ENCODE measurements at places on chromosomes 4 and X. TPM values are rescaled to one million over a fixed set of nuclear protein-coding genes. Genes with fewer than 3 reads are reported as not detected.

GRCh38 chr4:139734875-139735380 is 69.3 kb downstream of the MGST2 start:
- no peak overlapping the region for H3K27ac ChIP-seq
- H3K4me1 ChIP-seq: peaks cover 14% of the 10 kb centered on the region
- H3K36me3 ChIP-seq: no peaks in the 10 kb centered on the region
- H3K4me3 ChIP-seq: peak overlapping the region; percentile 23
- peak; percentile 63 for DNase-seq

DNA sequence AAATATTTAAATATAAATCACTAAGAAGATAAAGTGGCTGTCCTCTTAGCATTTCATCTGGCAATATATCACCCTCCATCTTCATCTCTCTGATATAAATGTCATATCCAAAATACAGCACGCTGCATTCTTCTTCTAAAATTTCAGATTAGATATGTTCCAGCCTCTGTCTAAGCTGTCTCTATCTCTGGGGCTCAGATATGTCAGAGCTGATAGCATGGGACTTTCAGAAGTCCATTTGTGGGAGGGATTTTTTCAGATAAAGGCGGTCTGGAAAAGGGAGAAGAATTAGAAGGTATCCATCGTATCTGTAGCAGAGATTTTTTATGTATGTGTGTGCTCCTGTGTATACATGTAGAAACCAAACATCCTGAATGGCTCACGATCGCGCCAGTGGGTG is 25.0 kb upstream of the CD38 start:
- H3K27me3 ChIP-seq: no peaks in the 10 kb centered on the region
- H3K4me3 ChIP-seq: no peak overlapping the region
- no peaks in the 10 kb centered on the region for H3K36me3 ChIP-seq
- DNase-seq: no peak

DNA sequence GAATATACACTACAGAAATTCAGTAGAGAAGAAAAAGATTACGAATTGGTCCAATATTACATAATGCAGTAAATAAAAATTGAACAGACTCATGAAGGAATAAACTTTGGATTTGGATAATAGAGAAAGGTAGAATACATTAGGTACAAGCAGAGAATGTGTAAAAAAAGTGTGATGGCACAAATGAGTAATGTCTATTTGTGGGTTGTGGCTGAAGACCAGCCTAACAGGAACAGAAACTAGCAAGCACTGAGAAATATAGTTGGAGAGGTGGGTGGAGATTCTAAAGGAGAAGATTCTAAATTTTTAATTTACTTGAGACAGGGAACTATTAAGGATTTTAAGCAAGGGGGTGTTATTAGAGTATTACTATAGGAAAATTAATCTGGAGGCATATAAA is 15.2 kb upstream of the CLOCK start:
- no peaks in the 10 kb centered on the region for H3K27me3 ChIP-seq
- no peak for DNase-seq
- no peaks in the 10 kb centered on the region for H3K36me3 ChIP-seq

DNA sequence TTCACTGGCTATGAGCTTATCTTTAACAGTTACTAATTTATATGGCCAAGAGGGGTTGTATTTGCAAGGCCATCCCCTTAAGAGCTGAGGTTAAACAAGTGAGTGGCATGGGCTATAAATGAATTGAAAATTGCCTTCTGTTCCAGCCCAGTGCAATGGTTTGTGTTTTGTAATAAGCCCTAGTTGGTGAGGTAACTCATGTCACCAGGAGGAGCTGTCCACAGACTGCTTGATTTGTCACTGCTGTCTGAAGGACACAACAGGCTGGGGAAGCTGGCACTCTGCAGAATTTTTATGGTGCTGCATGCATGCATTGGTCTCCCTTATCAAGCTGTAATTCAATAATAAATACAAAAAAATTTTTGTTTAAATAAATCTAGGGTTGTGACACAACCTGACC is 223.8 kb downstream of the IL1RAPL2 start:
- no peaks in the 10 kb centered on the region for H3K36me3 ChIP-seq
- no peaks in the 10 kb centered on the region for H3K4me1 ChIP-seq
- H3K4me3 ChIP-seq: no peak overlapping the region
- H3K27ac ChIP-seq: no peak overlapping the region

- H3K36me3 ChIP-seq: no peaks in the 10 kb centered on the region
- H3K27me3 ChIP-seq: no peaks in the 10 kb centered on the region
- no peak overlapping the region for H3K4me3 ChIP-seq
- no peak for DNase-seq
- H3K4me1 ChIP-seq: no peaks in the 10 kb centered on the region
These were observed 33.3 kb downstream of the APBB2 start for GRCh38 chr4:41181037-41181436.

DNA sequence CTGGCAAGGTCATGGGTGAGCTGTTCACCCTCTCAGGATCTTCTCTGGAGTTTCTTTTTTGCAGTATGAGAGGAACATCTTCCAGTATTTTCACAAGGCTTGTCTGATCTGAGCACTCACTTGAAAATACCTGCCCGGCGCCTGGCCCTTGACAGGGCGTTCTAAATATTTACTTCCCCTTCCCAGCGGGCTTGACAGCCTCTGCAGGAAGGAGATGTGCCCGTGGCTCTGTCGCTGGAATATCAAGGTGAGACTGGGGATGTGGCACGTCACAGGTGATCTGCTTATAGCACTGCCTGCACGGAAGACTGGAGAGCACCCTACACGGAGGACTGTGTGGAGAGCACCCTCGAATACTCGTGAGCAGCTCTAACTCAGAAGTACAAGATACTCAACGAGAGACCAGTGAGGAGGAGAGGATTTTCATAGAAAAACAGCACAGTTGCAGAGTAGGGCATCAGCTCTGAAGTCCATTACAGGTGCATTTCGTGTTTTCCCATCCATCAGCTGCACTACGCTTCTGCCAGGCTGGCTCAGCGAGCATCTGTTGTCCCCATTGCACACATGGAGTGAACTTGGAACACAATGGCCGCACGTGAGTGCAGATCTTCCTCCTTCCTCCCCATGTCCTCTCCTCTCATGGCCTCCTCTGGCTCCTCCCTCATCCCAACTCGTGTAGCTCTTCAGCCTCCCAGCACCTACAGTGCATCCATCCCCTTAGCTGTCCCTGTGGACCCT is 32.1 kb downstream of the ZBTB49 start:
- no peak overlapping the region for H3K27ac ChIP-seq
- no peak for DNase-seq
- no peaks in the 10 kb centered on the region for H3K4me1 ChIP-seq
- no peak overlapping the region for H3K4me3 ChIP-seq
- H3K27me3 ChIP-seq: no peaks in the 10 kb centered on the region
- H3K36me3 ChIP-seq: peaks cover 26% of the 10 kb centered on the region

- H3K4me1 ChIP-seq: no peaks in the 10 kb centered on the region
- DNase-seq: no peak
These were observed 179.0 kb downstream of the CEP135 start for GRCh38 chr4:56127716-56128115.

GRCh38 chr4:104758574-104758973 is 263.9 kb upstream of the CXXC4 start:
- no peaks in the 10 kb centered on the region for H3K4me1 ChIP-seq
- no peak overlapping the region for H3K27ac ChIP-seq

DNA sequence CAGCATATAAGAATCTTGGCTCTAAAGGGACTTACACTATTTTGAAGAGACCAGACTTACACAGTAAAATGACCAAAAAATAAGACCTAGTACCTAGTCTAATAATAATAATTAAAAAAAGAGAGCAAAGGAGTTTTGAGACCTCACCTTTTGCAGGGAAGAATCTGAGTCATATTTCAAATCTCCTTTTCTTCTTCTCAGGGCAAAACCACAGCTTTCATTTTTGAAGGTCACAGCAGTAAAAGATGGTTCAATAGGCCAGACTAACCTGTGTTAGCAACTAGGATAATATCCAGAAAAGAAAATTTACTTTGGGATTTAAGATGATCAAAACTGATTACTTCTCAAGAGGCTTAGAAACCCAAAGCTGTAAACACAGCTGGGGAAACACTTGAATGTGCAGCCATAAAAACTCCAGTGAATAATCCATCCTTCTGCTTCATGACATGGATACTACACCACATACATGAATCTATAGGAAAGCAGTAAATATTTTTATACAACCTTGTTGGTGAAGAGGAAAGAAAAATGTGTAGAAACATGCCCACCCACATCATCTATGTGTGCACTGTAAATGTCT is 25.9 kb upstream of the LNX1 start:
- H3K36me3 ChIP-seq: no peaks in the 10 kb centered on the region
- no peak overlapping the region for H3K4me3 ChIP-seq
- H3K27ac ChIP-seq: no peak overlapping the region
- H3K27me3 ChIP-seq: no peaks in the 10 kb centered on the region

DNA sequence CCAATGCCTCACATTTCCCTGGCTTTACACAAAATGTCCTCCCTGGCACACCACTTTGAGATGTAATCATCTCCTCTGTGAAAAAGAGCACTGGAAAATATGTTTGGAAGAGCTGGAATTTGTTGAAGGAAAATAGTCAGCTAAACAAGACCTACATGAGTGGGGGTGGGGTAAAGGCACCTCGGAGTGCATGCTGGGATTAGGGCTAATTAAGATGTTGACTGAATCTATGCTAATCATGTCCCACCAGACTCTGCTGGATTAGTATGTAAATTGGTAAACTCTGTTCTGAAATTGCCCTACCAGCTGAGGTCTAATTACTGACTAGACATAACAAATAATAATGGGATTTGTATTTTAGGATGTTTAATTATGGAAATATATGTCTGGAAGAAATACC is 46.8 kb upstream of the MID1 start:
- DNase-seq: no peak
- H3K27ac ChIP-seq: no peak overlapping the region
- H3K4me1 ChIP-seq: no peaks in the 10 kb centered on the region
- no peaks in the 10 kb centered on the region for H3K27me3 ChIP-seq
- H3K4me3 ChIP-seq: no peak overlapping the region

- peak overlapping the region; percentile 99 for H3K27ac ChIP-seq
- H3K4me3 ChIP-seq: peak overlapping the region; percentile 61
- no peaks in the 10 kb centered on the region for H3K27me3 ChIP-seq
- H3K36me3 ChIP-seq: no peaks in the 10 kb centered on the region
- DNase-seq: peak; percentile 21
- peaks cover 27% of the 10 kb centered on the region for H3K4me1 ChIP-seq
These were observed 1.8 kb downstream of the CCNI start for GRCh38 chr4:77073981-77074380.

- no peak for DNase-seq
- no peaks in the 10 kb centered on the region for H3K36me3 ChIP-seq
- H3K27ac ChIP-seq: no peak overlapping the region
- H3K4me1 ChIP-seq: no peaks in the 10 kb centered on the region
- H3K4me3 ChIP-seq: no peak overlapping the region
These were observed 1786.3 kb upstream of the TENM3 start for GRCh38 chr4:180456928-180457327.

- H3K36me3 ChIP-seq: no peaks in the 10 kb centered on the region
- H3K4me3 ChIP-seq: no peak overlapping the region
- H3K4me1 ChIP-seq: no peaks in the 10 kb centered on the region
- H3K27me3 ChIP-seq: no peaks in the 10 kb centered on the region
- no peak for DNase-seq
- no peak overlapping the region for H3K27ac ChIP-seq
These were observed 116.6 kb downstream of the SH3RF1 start for GRCh38 chr4:169154121-169154520.

DNA sequence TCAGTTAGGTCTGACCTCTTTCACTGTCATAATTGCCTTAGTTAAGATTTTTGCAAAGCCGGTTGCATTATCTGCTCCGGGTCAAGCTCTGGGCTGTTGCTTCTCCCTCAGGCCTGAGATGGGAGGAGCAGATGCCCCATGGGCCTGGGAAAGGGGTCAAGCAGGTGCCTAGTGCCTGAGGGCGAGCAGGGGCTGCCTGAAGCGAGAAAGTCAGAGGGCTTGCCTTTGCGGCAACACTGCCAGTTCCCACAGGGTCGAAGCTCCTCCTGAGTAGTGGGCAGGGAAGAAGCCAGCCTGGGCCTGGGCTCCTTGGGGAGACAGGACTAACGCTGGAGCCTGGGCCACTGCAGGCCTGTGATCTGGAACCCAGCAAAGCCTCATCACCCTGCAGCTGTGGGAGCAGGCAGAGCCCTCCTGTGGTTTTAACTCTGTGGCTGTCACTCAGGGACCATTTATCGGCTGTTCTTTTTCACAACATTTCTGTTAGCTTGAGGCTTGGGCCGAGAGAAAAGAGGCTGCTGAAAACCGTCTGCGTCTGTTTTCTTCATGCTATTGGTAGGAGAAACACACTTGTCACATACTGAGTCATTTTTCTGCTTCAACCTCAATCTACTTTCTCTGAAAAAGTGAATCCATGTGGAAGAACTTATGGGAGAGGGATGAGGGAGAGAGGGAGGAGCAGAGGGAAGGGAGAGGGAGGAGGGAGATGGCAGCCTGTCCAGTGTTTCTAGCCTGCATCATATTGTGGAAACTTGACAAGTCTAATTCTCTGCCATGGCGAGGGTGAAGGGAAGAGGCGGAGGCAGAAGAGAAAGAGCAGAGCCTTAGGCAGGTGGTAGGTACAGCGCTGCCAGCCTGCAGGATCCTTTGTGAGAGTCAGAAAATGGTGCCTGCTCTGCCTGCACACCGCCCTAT is 68.4 kb downstream of the RHOH start:
- H3K27me3 ChIP-seq: no peaks in the 10 kb centered on the region
- no peak overlapping the region for H3K4me3 ChIP-seq
- peak; percentile 68 for DNase-seq
- H3K36me3 ChIP-seq: no peaks in the 10 kb centered on the region
- peaks cover 41% of the 10 kb centered on the region for H3K4me1 ChIP-seq

DNA sequence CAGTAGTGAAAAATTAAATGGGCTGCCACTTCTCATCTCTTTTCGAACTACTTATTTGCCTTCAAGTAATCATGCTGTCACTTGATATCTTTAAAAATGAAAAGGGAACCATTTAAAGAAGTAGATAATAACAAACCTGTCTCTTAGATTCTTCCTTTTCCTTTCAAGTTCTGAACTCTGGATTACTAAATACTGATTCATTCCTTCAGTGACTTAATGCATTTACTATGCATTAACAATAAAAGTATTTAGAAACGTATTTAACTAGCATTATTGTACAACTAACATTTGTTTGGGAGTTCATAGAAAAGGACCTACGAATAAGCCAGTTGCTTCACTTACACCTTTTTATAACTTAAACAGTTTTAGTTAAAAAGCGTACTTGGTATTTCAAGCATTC is 61.1 kb upstream of the RAB33B start:
- H3K27me3 ChIP-seq: no peaks in the 10 kb centered on the region
- no peak overlapping the region for H3K4me3 ChIP-seq
- no peak overlapping the region for H3K27ac ChIP-seq
- no peak for DNase-seq
- no peaks in the 10 kb centered on the region for H3K4me1 ChIP-seq

GRCh38 chr4:100246697-100247096 is 56.4 kb upstream of the DDIT4L start:
- no peaks in the 10 kb centered on the region for H3K4me1 ChIP-seq
- no peak for DNase-seq
- H3K27me3 ChIP-seq: no peaks in the 10 kb centered on the region

RASGEF1B gene
- total RNA-seq: 42.9 TPM

CT45A5 gene
- not detected for total RNA-seq

ATP2B3 gene
- not detected for total RNA-seq

ATP8A1 gene
- 156 TPM for total RNA-seq

ALB gene
- total RNA-seq: not detected

RBM47 gene
- 7.7 TPM for total RNA-seq

TLR8 gene
- total RNA-seq: 1.9 TPM

RLIM gene
- total RNA-seq: 43.2 TPM

SGCB gene
- 0.68 TPM for total RNA-seq
